Activated gamma-delta T cell (primary cell): ENCODE measurements at places on chromosomes 6 and 20.

DNA sequence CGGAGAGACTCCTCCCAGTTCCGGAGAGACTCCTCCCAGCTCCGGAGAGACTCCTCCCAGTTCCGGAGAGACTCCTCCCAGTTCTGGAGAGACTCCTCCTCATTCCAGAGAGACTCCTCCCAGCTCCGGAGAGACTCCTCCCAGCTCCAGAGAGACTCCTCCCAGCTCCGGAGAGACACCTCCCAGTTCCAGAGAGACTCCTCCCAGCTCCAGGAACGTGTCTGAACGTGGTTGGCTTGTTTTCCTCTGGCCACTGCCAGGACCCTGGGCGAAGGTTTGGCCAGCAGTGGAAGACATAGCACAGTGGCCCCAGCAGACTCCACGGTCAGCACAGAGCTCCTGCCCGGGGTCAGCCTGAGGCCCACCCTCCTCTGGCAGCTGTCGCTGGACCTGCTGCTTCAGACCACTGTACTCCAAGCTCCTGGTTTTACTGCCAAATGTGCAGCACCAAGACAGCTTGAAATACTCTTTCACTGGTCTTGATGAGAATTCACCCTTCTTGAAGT lies 122.3 kb upstream of the AFDN start:
- no peak for DNase-seq

- no peak for DNase-seq
These were observed 75.2 kb downstream of the TAF4 start for GRCh38 chr20:61990484-61990883.

- no peak for DNase-seq
These were observed 12.5 kb downstream of the AGPAT4 start for GRCh38 chr6:161261325-161261724.

DNA sequence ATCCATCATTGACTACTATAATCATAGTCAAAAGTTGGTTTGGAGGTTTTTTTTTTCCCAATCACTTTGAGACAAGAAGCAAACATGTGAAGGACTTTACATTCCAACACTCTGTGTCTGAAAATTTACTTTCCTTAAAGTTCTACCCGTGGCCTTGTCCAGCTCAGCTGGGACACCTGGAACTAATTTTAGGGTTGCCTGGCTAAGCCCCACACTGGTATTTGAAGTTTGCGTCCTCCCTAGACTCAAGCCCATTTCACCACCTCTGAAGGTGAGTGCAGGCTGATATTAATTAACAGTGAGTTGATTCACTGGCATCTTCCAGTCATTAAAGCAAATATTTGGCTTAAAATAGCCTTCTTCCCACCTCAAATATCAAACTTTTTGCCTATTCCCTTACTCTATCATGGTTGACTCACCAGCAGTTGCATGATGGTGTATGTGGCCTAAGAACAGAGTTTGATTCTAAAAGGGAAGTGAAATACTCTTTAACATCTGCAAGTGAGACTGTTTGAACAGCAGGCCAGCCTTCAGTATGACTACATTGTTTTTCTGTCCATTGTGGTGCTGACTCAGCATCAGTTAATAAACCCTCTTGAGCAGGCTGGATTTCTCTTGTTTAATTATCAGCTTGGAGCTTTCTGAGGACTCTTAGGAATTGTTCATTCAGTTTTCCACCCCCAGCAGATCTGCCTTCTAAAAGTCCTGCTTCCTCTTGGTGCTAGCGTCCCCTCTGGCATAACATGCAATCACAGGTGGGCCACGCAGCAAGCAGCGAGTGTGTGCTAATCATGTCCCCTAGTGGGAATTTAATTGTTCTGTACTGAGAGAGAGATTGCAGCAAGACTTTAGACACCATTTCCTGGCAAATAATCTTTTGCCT lies 1.8 kb upstream of the PRDM1 start:
- no peak for DNase-seq

- DNase-seq, result no peak
These were observed 85.1 kb downstream of the SMOC2 start for GRCh38 chr6:168525926-168526630.

- no peak for DNase-seq
These were observed 10.5 kb downstream of the NT5E start for GRCh38 chr6:85460154-85460920.

- no peak for DNase-seq
These were observed 117.7 kb downstream of the TRMT11 start for GRCh38 chr6:126103993-126104392.

- no peak for DNase-seq
These were observed 108.5 kb upstream of the PRND start for GRCh38 chr20:4613184-4613583.

GRCh38 chr6:101477436-101477835 lies 83.9 kb downstream of the GRIK2 start:
- no peak for DNase-seq

- no peak for DNase-seq
These were observed 161.4 kb downstream of the TBXT start for GRCh38 chr6:166005944-166006899.

DNA sequence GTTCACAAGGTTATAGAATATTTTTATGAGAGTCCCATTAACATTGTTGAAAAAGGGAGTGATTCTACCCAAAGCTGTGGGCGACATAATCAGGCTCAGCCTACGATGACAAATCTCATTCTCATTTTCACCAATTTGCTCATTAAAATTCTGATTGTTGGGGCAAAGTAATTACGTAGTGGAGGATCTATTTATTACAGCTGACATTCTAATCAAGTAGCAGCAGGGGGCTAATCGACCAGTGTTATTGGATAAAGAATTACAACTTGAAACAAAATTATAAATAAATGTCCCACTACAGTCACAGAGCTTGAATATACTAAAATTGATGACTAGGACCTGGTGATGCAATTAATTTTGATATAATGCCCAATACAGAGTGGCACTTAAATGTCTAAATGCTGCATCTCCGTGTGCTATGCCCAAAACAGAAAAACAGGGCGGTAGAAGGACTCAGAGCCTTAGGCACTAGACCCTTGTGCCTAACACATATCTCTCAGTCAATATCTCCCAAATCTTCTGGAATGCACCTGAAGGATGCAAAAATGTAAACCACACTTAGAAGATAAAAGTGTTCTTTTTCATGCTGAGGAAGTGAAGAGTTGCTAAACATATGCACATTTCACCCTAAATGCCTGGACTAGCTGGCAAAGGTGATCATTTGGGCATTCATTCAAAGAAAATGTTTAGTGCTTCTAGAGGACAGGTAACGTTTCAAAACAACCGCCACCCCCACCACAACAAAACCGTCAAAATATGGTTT lies 88.3 kb downstream of the CD24 start:
- no peak for DNase-seq

GRCh38 chr6:168314948-168315347 lies 4.6 kb downstream of the DACT2 start:
- DNase-seq, result no peak

- no peak for DNase-seq
These were observed 58.6 kb downstream of the CPNE5 start for GRCh38 chr6:36780442-36781177.

- no peak for DNase-seq
These were observed 8.1 kb upstream of the BCKDHB start for GRCh38 chr6:80098392-80098791.

- DNase-seq, result no peak
These were observed 101.1 kb downstream of the CDK19 start for GRCh38 chr6:110714143-110714542.

- DNase-seq, result no peak
These were observed 400.3 kb downstream of the TFAP2A start for GRCh38 chr6:10014557-10014956.

GRCh38 chr20:12750221-12750620 lies 258.6 kb upstream of the SPTLC3 start:
- DNase-seq, result no peak

DNA sequence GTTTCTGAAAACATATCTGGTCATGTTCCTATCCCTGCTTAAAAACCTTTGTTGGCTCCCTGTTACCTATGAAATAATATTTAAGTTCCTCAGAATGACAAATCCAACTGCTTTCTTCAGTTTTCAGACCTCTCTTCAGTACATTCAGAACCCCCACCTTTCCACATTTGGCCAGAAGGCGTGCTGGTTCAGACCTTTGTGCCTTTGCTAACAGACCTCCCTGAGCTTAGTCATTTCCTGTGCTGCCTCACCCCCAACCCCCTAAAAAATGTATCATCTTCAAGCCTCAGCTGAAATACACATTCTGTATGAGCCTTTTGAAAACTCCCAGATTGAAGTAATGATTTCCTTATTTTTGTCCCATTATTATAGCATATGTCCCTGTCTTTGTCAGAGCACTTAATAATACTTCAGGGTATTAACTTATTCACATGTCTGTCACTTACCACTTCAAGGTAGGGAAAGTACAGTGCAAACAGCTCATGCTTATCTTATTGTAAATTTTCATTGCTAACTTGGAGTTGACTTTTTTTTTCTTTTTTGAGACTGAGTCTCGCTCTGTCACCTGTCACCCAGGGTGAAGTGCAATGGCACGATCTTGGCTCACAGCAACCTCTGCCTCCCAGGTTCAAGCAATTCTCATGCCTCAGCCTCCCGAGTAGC lies 19.7 kb downstream of the FAM217A start:
- no peak for DNase-seq

GRCh38 chr20:57263801-57264792 lies 2.3 kb downstream of the BMP7 start:
- no peak for DNase-seq

- DNase-seq, result no peak
These were observed 70.8 kb upstream of the IYD start for GRCh38 chr6:150298030-150298380.

- no peak for DNase-seq
These were observed 17.7 kb upstream of the MAP3K7 start for GRCh38 chr6:90604546-90604945.

- no peak for DNase-seq
These were observed 54.8 kb downstream of the DACT2 start for GRCh38 chr6:168264593-168265335.

GRCh38 chr20:35015863-35016193 lies 60.2 kb downstream of the MYH7B start:
- DNase-seq, result no peak

- no peak for DNase-seq
These were observed 640 bp downstream of the SAYSD1 start for GRCh38 chr6:39114388-39114703.

GRCh38 chr6:80437801-80438200 lies 331.3 kb downstream of the BCKDHB start:
- DNase-seq, result no peak

GRCh38 chr6:135236732-135237131 lies 55.6 kb downstream of the MYB start:
- DNase-seq, result no peak

- no peak for DNase-seq
These were observed 120.2 kb upstream of the MAP3K4 start for GRCh38 chr6:160871320-160871719.
